Naive thymus-derived CD4-positive, alpha-beta T cell (primary cell): ENCODE measurements at places on chromosomes 6 and 20. TPM values are rescaled to one million over a fixed set of nuclear protein-coding genes. Genes with fewer than 3 reads are reported as not detected.
A peak's percentile ranks its signal among the peaks of the same experiment; 100 is the strongest.

- H3K27ac ChIP-seq, result no peak overlapping the region
- no peaks in the 10 kb centered on the region for H3K27me3 ChIP-seq
- no peaks in the 10 kb centered on the region for H3K4me1 ChIP-seq
- no peaks in the 10 kb centered on the region for H3K36me3 ChIP-seq
- no peak for DNase-seq
Measured at GRCh38 chr6:99940582-99940981, 53.4 kb downstream of the MCHR2 start.

DNA sequence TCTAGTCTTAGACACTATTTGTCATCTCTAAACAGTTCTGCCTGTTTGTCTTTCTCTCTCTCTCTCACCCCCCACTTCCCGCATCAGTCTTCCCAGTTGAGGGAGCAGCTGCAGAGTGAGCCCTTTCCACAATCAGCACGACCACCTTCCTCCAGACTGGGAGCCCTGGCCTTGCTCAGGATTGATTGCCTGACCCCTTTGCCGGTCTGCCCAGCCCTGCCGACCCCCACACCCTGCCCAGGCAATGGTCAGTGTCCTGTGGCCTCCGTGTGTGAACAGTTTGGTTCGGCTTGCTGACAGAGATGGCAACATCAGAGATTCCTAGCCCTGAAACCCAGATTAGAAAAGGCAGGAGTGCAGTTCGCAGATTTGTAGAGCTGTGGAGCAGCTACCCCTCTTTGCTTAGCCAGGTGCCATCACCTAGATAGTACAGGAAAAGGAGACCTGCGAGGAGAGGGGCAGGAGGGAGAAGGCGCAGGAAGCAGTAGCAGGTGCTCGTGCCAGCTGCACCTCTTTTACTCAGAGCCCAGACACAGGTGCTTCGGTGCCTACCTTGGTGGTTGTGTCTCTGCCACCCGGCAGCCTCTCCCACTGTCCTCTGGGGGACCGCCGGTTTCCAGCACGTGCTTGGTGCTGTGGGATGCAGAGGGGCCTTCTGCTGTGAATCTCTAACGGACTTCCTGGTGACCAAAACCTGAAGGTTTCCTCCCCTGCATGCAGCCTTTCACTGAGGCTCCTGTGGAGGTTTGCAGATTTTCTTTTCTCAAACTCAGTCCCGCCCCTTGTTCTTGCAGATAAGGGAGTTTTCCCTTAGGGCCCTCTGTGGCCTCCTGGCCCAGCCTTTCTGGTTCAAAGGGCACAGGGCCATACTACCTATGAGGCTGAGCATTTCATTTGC is 92.4 kb downstream of the SCML4 start:
- no peaks in the 10 kb centered on the region for H3K27me3 ChIP-seq
- H3K4me1 ChIP-seq, result peaks cover 65% of the 10 kb centered on the region
- peak; percentile 60 for DNase-seq
- H3K4me3 ChIP-seq, result peak overlapping the region; percentile 68
- H3K27ac ChIP-seq, result peak overlapping the region; percentile 77
- H3K36me3 ChIP-seq, result peaks cover 4% of the 10 kb centered on the region

GRCh38 chr20:50192364-50193198 is 2.0 kb downstream of the CEBPB start:
- no peaks in the 10 kb centered on the region for H3K27me3 ChIP-seq
- DNase-seq, result peak; percentile 64
- H3K4me3 ChIP-seq, result peak overlapping the region; percentile 51
- peaks cover 21% of the 10 kb centered on the region for H3K4me1 ChIP-seq

DNA sequence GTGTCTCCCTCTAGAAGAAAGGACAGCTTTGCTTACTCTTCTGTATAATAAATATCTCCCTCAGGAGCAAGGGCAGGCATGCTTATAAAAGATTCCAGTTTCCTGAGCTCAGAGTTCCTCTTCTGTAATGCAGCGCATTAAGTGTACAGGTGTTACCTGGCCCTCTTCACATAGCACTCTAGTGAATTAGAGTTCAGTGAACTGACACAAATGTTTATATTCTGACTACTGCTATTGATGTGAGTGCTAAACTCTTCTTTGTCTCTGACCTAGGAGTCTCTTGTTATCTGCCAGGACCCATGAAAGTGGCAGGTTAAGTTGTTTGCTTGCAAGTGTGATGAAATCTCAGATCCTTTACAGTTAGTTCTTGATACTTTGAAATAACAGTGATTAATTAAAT is 33.5 kb downstream of the CYB5R4 start:
- no peaks in the 10 kb centered on the region for H3K27me3 ChIP-seq
- DNase-seq, result no peak
- no peaks in the 10 kb centered on the region for H3K4me1 ChIP-seq
- H3K4me3 ChIP-seq, result no peak overlapping the region
- no peak overlapping the region for H3K27ac ChIP-seq

DNA sequence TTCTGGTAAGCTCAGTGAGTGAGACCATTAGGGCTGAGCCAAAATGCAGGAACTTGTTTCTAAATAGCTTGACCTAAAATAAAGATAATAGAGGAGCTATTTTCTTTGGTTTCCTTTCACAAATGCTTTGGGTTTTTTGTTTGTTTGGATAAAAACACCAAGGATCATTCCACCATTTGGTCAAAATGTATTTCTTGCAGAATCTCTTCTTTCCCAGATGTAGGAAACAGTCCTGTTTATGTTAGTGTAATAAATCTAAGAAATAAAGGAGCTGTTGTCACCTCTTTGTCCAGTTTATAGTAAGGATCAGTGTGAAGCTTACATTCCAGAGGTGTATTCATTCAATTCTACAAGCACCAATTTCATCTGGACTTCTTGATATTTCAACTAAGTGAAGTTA is 297.8 kb downstream of the GJA1 start:
- H3K36me3 ChIP-seq, result no peaks in the 10 kb centered on the region
- H3K4me3 ChIP-seq, result no peak overlapping the region
- H3K4me1 ChIP-seq, result no peaks in the 10 kb centered on the region
- no peaks in the 10 kb centered on the region for H3K27me3 ChIP-seq
- H3K27ac ChIP-seq, result no peak overlapping the region

- H3K36me3 ChIP-seq, result no peaks in the 10 kb centered on the region
- no peak overlapping the region for H3K4me3 ChIP-seq
- H3K27me3 ChIP-seq, result no peaks in the 10 kb centered on the region
- no peak overlapping the region for H3K27ac ChIP-seq
- H3K4me1 ChIP-seq, result no peaks in the 10 kb centered on the region
Measured at GRCh38 chr20:60453388-60454246, 495.4 kb downstream of the CDH26 start.

- DNase-seq, result no peak
- no peak overlapping the region for H3K27ac ChIP-seq
- H3K4me3 ChIP-seq, result no peak overlapping the region
- H3K4me1 ChIP-seq, result peaks cover 56% of the 10 kb centered on the region
- H3K36me3 ChIP-seq, result no peaks in the 10 kb centered on the region
Measured at GRCh38 chr6:157985378-157986155, 3.9 kb downstream of the SYNJ2 start.

GRCh38 chr6:34671801-34672656 is 24.5 kb downstream of the ILRUN start:
- H3K4me1 ChIP-seq, result peaks cover 35% of the 10 kb centered on the region
- peak overlapping the region; percentile 37 for H3K4me3 ChIP-seq
- no peaks in the 10 kb centered on the region for H3K36me3 ChIP-seq
- H3K27ac ChIP-seq, result peak overlapping the region; percentile 75
- DNase-seq, result peak; percentile 66

GRCh38 chr6:121759370-121759769 is 323.9 kb downstream of the GJA1 start:
- H3K36me3 ChIP-seq, result no peaks in the 10 kb centered on the region
- no peak for DNase-seq
- no peaks in the 10 kb centered on the region for H3K27me3 ChIP-seq
- H3K27ac ChIP-seq, result no peak overlapping the region
- H3K4me3 ChIP-seq, result no peak overlapping the region

- H3K4me3 ChIP-seq, result no peak overlapping the region
- DNase-seq, result no peak
- no peak overlapping the region for H3K27ac ChIP-seq
- H3K4me1 ChIP-seq, result no peaks in the 10 kb centered on the region
Measured at GRCh38 chr20:51042657-51043247, 19.8 kb upstream of the KCNG1 start.

- H3K4me1 ChIP-seq, result no peaks in the 10 kb centered on the region
- no peak overlapping the region for H3K4me3 ChIP-seq
- H3K36me3 ChIP-seq, result no peaks in the 10 kb centered on the region
- no peak for DNase-seq
Measured at GRCh38 chr20:11193241-11193640, 519.4 kb upstream of the JAG1 start.

GRCh38 chr6:170208182-170208601 is 82.7 kb downstream of the DLL1 start:
- H3K4me1 ChIP-seq, result no peaks in the 10 kb centered on the region
- H3K27me3 ChIP-seq, result no peaks in the 10 kb centered on the region
- H3K36me3 ChIP-seq, result no peaks in the 10 kb centered on the region
- peak; percentile 7 for DNase-seq
- H3K4me3 ChIP-seq, result no peak overlapping the region

DNA sequence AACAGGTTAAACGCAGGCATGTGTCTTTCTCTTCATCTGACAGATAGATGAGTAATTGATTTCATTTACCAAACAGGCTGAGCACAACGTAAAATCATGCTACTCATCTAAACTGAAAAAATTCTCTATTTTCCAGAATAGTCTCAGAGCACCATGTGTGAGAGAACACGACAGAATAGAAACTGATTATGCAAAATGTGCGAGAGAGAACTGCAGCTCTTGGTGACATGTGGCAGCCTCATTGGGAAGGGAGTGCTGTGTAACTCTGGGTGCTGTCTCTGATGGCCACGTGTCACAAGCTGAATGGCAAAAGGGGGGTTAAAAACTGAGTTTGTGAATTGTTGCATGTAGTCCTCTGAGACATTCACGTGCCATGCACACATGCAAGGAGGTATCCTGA is 143.7 kb upstream of the ATXN1 start:
- no peak for DNase-seq
- H3K27ac ChIP-seq, result no peak overlapping the region
- peaks cover 3% of the 10 kb centered on the region for H3K27me3 ChIP-seq
- no peaks in the 10 kb centered on the region for H3K4me1 ChIP-seq
- no peak overlapping the region for H3K4me3 ChIP-seq
- no peaks in the 10 kb centered on the region for H3K36me3 ChIP-seq

DNAH8 gene
- 0.15 TPM for total RNA-seq

SLC17A2 gene
- total RNA-seq, result not detected

LZTS3 gene
- total RNA-seq, result 23.3 TPM

CDKAL1 gene
- 25.0 TPM for total RNA-seq

TREM2 gene
- 3.1 TPM for total RNA-seq

PLN gene
- not detected for total RNA-seq
